Activated CD8-positive, alpha-beta memory T cell treated with anti-CD3 and anti-CD28 coated beads, Interleukin-2, amount 10 ng/mL, durations not matched to agents 7 days and 5 days (primary cell): ENCODE measurements at places on chromosomes 7 and 10.

GRCh38 chr10:9545073-9545472 lies 1472.6 kb upstream of the CELF2 start:
- H3K27me3 ChIP-seq: no peaks in the 10 kb centered on the region
- no peaks in the 10 kb centered on the region for H3K36me3 ChIP-seq
- no peak overlapping the region for H3K4me3 ChIP-seq
- H3K27ac ChIP-seq: no peak overlapping the region
- no peaks in the 10 kb centered on the region for H3K4me1 ChIP-seq

- H3K4me1 ChIP-seq: no peaks in the 10 kb centered on the region
- H3K27ac ChIP-seq: no peak overlapping the region
- H3K27me3 ChIP-seq: no peaks in the 10 kb centered on the region
- H3K36me3 ChIP-seq: no peaks in the 10 kb centered on the region
Measured at GRCh38 chr10:81179805-81180452, 642.2 kb downstream of the SH2D4B start.

GRCh38 chr10:63722537-63722936 lies 201.3 kb downstream of the REEP3 start:
- H3K4me3 ChIP-seq: no peak overlapping the region
- H3K27ac ChIP-seq: no peak overlapping the region
- peaks cover 20% of the 10 kb centered on the region for H3K4me1 ChIP-seq
- H3K27me3 ChIP-seq: peaks cover 31% of the 10 kb centered on the region
- H3K36me3 ChIP-seq: no peaks in the 10 kb centered on the region
- no peak for DNase-seq

- H3K27ac ChIP-seq: no peak overlapping the region
- H3K4me1 ChIP-seq: no peaks in the 10 kb centered on the region
- no peak overlapping the region for H3K4me3 ChIP-seq
- peaks cover 2% of the 10 kb centered on the region for H3K27me3 ChIP-seq
Measured at GRCh38 chr10:62471711-62472110, 97.5 kb downstream of the ZNF365 start.

DNA sequence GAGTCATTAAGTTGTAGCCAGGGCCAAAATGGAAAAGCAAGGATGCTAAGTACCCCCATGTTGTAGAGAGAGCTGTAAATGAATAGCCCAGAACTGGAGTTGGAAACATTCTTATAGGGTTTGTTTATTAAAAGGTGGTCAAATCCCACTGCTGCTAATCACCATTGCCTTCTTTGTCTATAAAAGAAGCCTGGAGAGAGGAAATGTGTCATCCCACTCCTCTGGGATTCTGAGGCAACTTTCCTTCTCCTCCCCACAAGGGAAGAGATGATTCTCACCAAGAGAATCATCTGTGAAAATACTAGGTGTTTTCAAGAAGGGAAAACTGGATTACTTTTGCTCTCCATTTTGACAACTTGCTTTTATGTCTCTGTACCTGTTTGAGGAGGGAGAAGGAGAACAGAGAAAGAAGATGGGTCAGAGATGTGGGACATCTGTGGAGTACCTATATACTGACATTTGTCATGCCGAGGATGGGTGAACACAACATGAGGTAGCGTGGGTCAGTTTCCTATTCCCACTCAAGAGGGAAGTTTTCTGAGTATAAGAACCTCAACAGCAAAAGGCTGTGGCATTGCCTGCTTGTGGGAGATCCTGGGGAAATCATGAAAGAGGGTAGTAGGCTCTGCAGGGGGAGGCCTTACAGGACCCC lies 262.2 kb downstream of the KIF20B start:
- H3K4me1 ChIP-seq: no peaks in the 10 kb centered on the region
- no peak for DNase-seq

DNA sequence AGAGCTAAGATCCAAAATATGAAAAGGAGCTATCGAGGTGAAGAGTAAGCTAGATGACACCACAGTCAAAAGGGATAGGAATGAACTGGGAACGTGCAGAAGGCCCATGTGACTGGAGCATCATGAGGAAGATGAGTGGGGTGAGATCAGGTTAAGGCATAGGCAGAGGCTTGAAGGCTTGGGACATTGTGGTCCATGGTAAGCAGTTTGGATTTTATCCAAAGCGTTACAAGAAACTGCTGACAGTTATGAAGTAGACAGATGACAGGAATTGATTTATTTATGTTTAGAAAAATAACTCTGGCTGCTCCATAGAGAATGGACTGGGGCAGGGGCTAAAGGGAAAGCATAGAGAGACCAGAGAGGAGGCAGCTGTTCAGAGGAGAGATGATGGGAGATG lies 18.1 kb upstream of the PANK1 start:
- H3K27ac ChIP-seq: no peak overlapping the region
- no peaks in the 10 kb centered on the region for H3K4me1 ChIP-seq
- DNase-seq: no peak

GRCh38 chr10:116826803-116827202 lies 22.5 kb upstream of the ENO4 start:
- no peaks in the 10 kb centered on the region for H3K27me3 ChIP-seq
- H3K4me3 ChIP-seq: no peak overlapping the region
- no peaks in the 10 kb centered on the region for H3K36me3 ChIP-seq
- no peak overlapping the region for H3K27ac ChIP-seq
- DNase-seq: no peak

GRCh38 chr10:94546049-94546900 lies 687 bp downstream of the HELLS start:
- DNase-seq: peak; percentile 44
- H3K4me1 ChIP-seq: peaks cover 29% of the 10 kb centered on the region
- H3K36me3 ChIP-seq: peaks cover 29% of the 10 kb centered on the region
- H3K27ac ChIP-seq: peak overlapping the region; percentile 97

GRCh38 chr10:77311186-77311585 lies 326.4 kb downstream of the KCNMA1 start:
- no peak overlapping the region for H3K27ac ChIP-seq
- no peak overlapping the region for H3K4me3 ChIP-seq
- no peaks in the 10 kb centered on the region for H3K27me3 ChIP-seq
- H3K36me3 ChIP-seq: no peaks in the 10 kb centered on the region
- no peaks in the 10 kb centered on the region for H3K4me1 ChIP-seq

GRCh38 chr7:15680446-15680845 lies 6.0 kb downstream of the MEOX2 start:
- H3K27me3 ChIP-seq: peaks cover 7% of the 10 kb centered on the region
- no peak overlapping the region for H3K4me3 ChIP-seq
- H3K27ac ChIP-seq: no peak overlapping the region
- DNase-seq: no peak
- no peaks in the 10 kb centered on the region for H3K36me3 ChIP-seq
- no peaks in the 10 kb centered on the region for H3K4me1 ChIP-seq

GRCh38 chr10:124696446-124697392 lies 47.5 kb downstream of the FAM53B start:
- no peaks in the 10 kb centered on the region for H3K27me3 ChIP-seq
- peak overlapping the region; percentile 64 for H3K4me3 ChIP-seq
- DNase-seq: peak; percentile 66
- peak overlapping the region; percentile 98 for H3K27ac ChIP-seq
- peaks cover 25% of the 10 kb centered on the region for H3K36me3 ChIP-seq

DNA sequence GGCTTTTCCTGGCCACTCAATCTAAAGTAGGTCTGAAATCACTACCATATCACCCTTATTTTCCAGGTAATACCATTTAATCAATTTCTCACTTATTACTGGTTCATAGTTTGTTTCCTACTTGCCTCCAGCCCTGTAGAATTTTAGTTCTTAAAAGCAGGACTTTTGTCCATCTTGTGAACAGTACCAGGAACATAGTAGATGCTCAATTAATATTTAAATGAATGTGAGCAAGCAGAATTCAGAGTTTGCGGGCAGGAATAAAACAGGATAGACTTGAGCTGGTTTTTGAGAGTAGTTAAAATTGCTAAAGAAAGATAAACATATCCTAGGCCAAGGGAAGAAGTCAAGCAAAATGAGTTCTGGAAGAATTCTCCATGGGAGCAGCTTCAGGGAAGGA lies 77.9 kb downstream of the ANK3 start:
- no peak for DNase-seq
- no peak overlapping the region for H3K27ac ChIP-seq
- peaks cover 4% of the 10 kb centered on the region for H3K4me1 ChIP-seq
- no peak overlapping the region for H3K4me3 ChIP-seq
- no peaks in the 10 kb centered on the region for H3K27me3 ChIP-seq

- no peak overlapping the region for H3K27ac ChIP-seq
- H3K4me3 ChIP-seq: no peak overlapping the region
- no peaks in the 10 kb centered on the region for H3K27me3 ChIP-seq
- DNase-seq: no peak
- H3K36me3 ChIP-seq: no peaks in the 10 kb centered on the region
- H3K4me1 ChIP-seq: peaks cover 47% of the 10 kb centered on the region
Measured at GRCh38 chr10:91210435-91210834, 10.0 kb upstream of the PCGF5 start.

- H3K4me3 ChIP-seq: no peak overlapping the region
- H3K27ac ChIP-seq: no peak overlapping the region
- peaks cover 80% of the 10 kb centered on the region for H3K36me3 ChIP-seq
- no peak for DNase-seq
- peaks cover 3% of the 10 kb centered on the region for H3K27me3 ChIP-seq
Measured at GRCh38 chr10:95815133-95815532, 59.2 kb downstream of the ENTPD1 start.
